Lower leg skin (tissue), 4 donors: ENCODE measurements at places on chromosomes 3 and 15. TPM values are rescaled to one million over a fixed set of nuclear protein-coding genes. Genes with fewer than 3 reads are reported as not detected.

Gene TWF2
- 54.7 TPM for total RNA-seq

Gene CTXN2
- total RNA-seq, result not detected

Gene PARP15
- total RNA-seq, result not detected

Gene SLC6A1
- 1.1 TPM for total RNA-seq

Gene C3orf22
- total RNA-seq, result not detected

Gene TMEM158
- total RNA-seq, result 2.0 TPM

Gene ARHGEF26
- 36.8 TPM for total RNA-seq

Gene PLCH1
- total RNA-seq, result 0.55 TPM

Gene SUSD5
- 2.6 TPM for total RNA-seq

Gene DNAJC17
- total RNA-seq, result 16.5 TPM

Gene HRG
- not detected for total RNA-seq

Gene TGM5
- total RNA-seq, result 72.5 TPM

GRCh38 chr15:79602180-79602579 is 170.0 kb downstream of the MINAR1 start:
- no peak for DNase-seq

GRCh38 chr3:25171118-25171807 is 256.8 kb upstream of the RARB start:
- no peak for DNase-seq

GRCh38 chr3:12372741-12373280 is 83.9 kb downstream of the PPARG start:
- no peak for DNase-seq

- DNase-seq, result no peak
Measured at GRCh38 chr3:61725851-61726333, 164.5 kb downstream of the PTPRG start.

- DNase-seq, result no peak
Measured at GRCh38 chr3:33578325-33579177, 138.3 kb upstream of the UBP1 start.

DNA sequence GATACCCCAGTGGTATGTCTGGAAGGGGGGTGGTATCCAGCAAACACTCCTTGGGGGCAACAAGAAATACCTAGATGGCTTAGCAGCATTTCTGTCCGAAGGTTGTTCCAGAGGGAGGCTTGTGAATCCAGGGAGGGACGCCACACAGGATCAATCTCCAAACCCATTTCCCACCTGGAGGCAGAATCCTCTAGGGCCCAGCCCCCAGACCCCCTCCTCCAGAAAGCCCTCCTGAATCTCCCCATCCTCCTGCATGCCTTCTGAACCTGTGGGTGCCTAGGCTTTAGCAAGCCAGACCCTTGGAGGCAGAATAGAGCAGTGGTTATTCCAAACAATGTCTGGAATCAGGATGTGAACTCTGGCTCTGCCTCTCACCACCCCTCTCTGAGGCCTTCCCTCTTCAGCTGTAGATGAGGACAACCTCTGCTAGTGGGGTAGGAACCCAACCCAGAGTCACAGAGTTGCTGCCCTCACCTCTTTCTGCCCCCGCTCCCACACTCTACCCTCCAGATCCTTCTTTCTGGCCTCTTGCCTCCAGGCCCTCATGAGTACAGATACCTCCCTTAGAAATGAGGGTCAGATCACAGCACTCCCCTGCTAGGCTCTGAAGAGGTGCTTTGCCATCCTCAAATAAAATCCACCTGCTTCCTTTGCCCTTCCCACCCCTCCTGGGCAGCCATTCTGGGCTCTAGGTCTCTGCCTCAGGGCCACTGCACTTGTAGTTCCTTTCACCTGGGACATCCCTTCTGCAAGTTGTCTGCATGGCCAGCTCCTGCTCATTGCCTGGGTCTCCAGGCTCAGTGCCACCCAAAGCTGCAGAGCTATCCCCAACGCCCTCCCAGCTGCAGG is 8.1 kb downstream of the CISH start:
- DNase-seq, result no peak

GRCh38 chr15:69478259-69478781 is 25.7 kb downstream of the RPLP1 start:
- DNase-seq, result no peak

GRCh38 chr3:9347887-9348286 is 15.0 kb upstream of the THUMPD3 start:
- no peak for DNase-seq

- no peak for DNase-seq
Measured at GRCh38 chr3:142638291-142638690, 42.1 kb downstream of the PLS1 start.

GRCh38 chr3:19945969-19946831 is 697 bp upstream of the RAB5A start:
- no peak for DNase-seq

DNA sequence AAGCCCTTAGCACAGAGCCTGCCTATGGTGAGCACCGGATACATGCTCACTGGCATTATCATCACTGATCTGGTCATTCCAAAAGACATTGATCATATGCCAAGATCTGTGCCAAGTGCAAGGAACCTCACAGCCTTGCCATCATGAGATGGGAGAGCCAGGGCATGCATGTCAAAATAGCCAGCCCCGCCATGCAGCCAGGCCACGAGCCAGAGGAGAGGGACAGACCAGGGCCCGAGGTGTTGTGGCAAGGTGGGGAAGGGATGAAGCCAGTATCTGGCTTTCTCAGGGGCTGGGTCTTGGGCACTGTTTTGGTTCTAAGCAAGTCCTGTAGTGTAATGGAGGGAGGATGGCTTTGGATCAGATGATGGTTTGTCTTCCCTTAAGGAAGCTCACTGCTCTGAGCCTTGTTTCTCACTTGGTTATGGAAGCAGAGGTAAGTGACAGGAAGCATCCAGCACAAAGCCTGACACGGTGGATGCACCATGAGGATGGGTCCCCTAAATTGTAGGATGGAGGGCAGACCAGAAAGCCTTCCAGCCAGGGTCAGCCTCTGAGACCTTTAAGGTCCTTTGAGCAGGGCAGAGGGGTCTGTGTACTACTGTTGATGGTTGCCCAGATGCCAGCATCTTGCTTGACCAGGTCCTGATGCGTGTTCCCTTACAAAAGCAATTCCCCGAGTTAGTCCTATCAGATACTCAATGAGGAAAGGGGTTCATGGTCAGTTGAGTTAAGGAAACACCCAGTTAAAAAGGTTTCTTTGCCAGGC is 247.7 kb upstream of the TLE3 start:
- peak; percentile 9 for DNase-seq

DNA sequence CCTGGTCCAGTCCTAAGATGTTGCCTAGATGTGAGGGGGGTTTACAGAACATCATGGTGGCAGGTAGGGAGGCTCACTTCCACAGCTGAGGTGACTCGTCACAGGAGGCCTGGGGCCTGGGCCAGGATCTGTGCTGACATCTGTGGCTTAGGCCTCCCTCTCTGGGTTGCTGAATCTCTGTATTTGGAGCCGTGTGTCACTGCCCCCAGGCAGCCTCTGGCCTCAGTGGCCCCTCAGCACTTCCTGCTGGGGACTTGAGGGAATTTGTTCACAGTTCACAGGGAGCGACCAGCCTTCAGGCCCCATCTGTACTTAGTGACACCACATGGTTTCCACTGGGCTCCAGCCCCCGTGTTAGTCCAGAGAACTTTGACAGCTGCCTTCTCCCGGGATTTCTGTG is 41.7 kb upstream of the ADAMTSL3 start:
- no peak for DNase-seq

- DNase-seq, result no peak
Measured at GRCh38 chr3:108028896-108029295, 61.9 kb downstream of the CD47 start.

DNA sequence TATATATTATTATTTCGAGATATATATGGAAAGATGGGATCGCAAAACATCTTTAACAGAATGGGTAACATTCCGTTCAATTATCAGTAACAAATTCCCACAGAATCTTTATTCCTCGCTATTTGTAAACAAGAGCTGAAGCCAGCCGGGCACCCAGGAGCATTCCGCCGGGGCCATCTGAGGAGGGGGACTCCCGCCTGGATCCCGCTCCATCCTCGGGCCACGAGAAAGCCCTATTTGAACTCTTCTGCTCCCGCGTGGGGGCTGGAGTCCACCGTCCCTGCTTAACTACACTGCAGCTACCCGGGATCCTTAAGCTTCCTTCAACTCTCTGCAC is 687 bp downstream of the GPR176 start:
- peak; percentile 85 for DNase-seq

GRCh38 chr3:158994386-158994785 is 192.5 kb downstream of the MFSD1 start:
- no peak for DNase-seq

- no peak for DNase-seq
Measured at GRCh38 chr3:59784164-59784563, 734.3 kb upstream of the CFAP20DC start.

GRCh38 chr15:101528108-101528916 is 38.8 kb upstream of the PCSK6 start:
- no peak for DNase-seq

DNA sequence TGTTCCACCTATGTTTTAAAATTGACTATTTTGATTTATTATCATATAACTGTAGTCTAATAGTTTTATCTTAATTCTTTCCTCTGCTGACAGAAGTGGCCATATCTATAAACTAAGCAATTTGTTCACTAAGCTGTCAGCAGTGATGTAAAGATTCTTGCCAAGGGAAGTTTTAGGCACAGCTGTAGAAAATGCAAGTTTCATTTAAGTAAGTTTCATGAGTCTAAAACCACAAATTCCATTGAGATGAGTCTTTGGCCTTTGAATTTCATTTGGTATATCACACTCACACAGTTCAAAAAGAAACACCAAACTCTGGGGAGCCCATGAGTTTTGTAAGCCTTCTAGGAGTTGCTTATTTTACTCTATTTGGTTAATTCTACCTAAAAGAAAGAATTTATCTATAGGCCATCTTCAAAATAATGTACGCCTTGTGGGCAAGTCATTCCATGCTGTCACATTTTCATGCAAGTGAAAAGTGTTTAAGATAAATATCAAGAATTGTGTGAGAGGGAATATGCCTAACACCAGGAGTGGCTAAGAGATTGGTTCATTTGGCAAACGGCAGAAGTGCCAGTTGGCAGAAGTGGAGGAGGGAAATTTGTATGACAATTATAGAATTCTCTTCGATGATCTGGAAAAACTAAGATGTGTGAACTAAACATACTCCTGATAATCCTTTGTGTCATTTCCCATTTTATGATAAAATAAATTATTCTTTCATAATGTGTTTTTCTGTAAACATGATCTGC is 292.9 kb downstream of the ZIC4 start:
- DNase-seq, result no peak

GRCh38 chr3:111598552-111598951 is 3.4 kb upstream of the ZBED2 start:
- DNase-seq, result no peak

DNA sequence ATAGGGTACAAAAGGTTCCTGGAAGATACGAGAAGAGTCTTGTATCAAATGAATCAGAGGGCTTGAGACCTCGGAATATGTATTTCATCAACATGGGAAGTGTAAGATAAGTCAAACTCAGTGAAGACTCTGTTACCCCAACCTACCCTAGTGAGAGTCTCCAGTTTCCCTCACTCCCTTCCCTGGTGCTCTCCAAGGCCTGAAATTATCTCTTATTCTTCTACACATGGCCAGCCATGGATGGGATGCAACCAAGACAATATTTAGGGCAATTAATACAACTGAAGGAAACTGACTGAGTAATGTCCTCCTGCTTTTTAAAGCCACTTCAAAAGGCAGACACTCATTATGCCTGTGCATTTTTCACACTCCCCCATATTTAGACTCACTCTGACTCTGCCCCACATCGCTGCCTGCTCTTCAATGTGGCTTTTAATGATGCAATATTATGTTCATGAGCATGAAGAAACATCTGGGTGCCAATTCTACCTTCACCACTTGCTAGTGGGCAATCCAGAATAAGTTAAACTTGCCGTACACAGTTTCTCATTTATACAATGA is 137.1 kb upstream of the THBS1 start:
- DNase-seq, result no peak

- no peak for DNase-seq
Measured at GRCh38 chr15:62561059-62561519, 396.0 kb upstream of the C2CD4B start.

- DNase-seq, result no peak
Measured at GRCh38 chr3:62699728-62700127, 175.5 kb downstream of the CADPS start.

GRCh38 chr3:94259291-94259690 is 196.4 kb downstream of the NSUN3 start:
- DNase-seq, result no peak

GRCh38 chr15:89591834-89592233 is 16.6 kb downstream of the TICRR start:
- DNase-seq, result no peak

DNA sequence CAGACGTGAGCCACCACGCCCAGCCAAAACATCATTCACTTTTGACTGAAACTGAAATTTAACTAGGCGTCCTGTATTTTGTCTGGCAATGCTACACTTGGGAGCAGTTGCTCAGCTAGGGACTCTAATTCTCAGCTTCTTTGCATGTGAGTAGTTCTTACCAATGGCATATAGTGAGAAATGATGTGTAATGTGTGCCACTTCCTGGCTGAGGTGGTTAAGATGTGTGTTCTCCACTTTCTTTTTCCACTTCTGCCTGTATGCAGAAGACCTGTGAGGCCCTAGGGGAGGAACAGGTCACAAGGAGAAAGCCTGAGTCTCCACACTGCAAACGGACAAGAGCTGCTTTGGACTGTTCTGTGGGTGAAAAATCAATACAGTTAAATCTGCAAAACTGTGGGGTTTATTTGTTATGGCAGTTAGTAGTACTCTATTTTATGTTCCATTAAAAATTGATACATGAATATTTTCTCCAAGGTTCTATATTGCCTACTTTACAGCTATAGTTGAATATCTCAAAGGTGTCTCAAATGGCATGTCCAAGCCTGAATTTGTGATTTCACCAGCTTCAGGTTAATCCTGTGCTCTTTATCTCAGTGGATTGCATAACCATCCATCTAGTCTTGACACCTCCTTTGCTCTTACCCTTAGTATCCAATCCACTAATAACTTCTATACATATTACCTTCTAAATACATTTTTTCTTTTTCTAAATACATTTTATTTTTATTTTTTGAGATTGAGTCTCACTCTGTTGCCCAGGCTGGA is 59.3 kb downstream of the NR1D2 start:
- no peak for DNase-seq

GRCh38 chr3:39505866-39506742 is 38.6 kb downstream of the MOBP start:
- no peak for DNase-seq

DNA sequence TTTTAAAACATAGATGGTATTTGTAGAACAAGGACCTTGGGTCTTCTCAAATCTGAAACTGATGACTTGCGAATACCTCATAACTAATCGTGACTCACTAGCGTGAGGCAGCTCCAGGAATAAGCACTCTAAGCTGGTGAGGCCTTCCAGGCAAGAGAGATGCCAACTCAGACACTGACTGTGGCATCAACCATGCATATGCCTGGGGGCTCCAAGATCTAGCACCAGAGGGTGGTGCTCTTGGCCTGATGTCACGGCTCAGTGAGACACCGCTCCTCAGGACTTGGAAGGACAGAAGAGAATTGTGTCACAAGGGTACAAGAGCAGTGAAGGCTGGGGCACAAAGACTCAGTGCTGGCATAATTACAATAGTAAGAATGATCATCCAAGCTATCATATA is 125.0 kb upstream of the TRIM42 start:
- DNase-seq, result peak; percentile 43

- DNase-seq, result no peak
Measured at GRCh38 chr3:192005989-192006388, 545.0 kb downstream of the PYDC2 start.

- no peak for DNase-seq
Measured at GRCh38 chr15:39974656-39975230, 40.8 kb downstream of the EIF2AK4 start.
